HCT116 (cell line): ENCODE measurements at places on chromosomes 4 and X.

GRCh38 chr4:43276321-43276720, 383.8 kb downstream of the GRXCR1 start:
- DNase-seq, result no peak

DNA sequence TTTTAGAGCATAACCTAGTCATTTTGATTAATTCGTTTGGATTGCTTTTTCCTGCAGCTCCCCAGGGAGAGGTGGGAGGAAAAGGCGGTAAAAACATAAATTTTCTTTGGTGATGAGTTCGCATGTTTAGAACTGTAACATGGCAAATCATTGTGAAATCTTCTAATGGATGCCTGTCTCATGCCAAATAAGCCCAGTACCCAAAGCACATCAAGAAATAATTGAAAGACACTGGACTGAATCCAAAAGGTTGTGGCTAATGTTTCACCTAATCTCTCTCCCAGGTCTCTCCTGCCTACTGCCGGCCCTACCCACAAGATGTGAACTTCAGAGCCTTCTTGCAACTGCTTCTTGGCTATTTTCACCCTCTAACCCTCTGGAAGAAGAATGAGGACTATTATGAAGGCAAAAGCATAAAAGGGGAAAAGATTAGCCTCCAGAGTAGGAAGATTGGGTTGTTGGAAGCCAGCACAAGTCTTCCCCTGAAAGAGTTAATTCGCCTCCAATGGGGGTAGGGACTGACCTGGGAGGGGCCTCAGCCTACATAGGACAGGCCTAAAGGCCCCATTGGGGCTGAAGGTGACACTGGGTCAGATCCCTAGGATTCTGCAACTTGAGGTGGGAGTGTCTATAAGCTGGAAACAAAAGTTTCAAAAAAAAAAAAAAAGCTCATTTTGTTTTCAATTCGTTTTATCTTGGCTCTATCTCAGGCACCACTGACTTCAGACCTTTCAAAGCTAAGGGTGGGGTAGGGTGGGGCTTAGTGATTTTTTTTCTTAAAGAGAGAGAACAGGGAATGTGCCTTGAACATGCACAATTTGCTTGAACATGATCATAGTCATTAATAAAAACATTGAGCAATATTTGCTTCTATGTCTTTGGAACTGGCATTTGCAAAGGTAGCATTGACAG, 278.6 kb upstream of the KLF3 start:
- no peak for DNase-seq

DNA sequence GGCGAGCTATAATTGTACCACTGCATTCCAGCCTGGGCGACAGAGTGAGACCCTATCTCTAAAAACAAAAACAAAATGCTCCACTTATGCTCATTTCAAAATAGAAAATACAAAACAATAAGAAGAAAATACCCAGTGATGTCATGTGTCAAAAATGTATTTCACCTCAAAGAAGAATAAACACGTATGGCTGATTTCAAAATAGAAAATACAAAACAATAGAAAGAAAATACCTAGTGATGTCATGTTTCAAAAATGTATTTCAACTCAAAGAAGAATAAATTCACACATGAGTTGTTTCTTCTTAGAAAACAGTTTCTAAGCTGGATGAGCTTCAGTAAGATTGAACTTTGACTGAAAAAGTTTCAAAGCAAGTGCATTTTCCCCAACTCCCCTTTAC, 20.3 kb upstream of the PDCL2 start:
- DNase-seq, result no peak

GRCh38 chrX:132843363-132843762, 115.1 kb downstream of the HS6ST2 start:
- DNase-seq, result no peak

DNA sequence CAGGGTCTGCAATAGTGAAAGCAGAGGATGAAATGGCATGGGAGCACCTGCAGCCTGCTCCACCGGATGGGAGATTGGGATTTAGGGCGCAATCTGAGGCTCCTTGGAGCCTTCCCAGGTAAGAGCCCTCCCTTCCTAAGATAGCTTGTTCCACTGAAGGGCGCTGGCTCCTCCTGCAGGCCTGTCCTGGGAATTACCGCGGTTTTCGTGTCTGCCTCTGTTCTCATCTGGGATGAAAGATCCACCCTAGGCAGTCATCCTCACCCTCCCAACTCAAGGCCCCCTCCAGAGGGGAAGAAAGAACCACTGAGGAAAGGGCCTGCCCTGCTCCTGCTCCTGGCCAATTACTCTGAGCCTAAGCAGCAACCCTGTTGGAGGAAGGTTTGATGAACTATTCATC, 547.5 kb downstream of the SMARCA1 start:
- no peak for DNase-seq

DNA sequence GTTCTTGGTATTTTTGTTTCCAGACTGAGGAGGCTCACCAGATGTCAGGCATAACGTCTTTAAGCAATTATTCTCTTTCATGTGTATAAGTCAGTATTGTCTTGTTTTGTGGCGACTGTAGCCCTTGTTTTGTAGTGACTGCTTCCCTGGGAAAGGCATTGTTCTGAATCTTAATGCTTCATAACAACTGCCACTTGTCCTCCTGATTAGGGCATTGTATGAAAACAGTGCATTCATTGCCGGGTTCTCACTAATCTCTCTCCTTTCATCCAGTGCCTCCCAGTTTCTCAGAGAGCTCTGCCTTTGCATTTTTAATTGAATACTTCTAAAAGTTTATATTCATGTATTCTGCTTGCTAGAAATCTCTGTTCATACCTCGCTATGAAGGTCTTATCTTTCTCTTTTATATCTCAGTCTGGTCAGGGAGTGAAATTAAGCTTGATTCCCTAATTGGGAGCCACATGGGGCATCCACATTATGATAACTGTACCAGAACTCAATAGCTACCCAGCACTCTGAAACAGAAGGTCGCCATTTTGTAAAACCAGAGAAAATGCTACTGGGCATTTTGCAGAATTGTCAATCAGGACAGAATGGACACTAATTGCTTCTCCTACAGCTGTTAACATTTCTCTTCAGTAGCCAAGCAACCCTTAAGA, 149.8 kb downstream of the GBA3 start:
- no peak for DNase-seq

DNA sequence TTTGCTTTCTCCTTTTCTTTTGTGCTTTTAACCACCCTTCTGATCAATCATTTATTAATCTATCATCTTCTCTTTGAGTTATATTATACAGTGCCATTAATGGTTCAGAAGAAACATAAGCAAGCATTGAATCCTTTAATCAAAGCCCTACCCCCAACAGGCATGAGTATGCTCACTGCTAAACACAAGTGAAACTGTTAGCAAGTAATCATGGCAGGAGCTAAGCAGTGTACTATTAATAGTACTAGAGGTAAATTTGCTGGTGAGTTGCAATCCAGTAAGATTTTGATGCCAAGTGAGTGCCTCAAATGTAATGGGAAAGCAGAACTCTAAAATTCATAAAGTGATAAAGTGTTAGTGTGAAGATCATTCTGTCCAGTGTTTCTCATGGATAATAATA, 57.2 kb downstream of the FNIP2 start:
- no peak for DNase-seq

DNA sequence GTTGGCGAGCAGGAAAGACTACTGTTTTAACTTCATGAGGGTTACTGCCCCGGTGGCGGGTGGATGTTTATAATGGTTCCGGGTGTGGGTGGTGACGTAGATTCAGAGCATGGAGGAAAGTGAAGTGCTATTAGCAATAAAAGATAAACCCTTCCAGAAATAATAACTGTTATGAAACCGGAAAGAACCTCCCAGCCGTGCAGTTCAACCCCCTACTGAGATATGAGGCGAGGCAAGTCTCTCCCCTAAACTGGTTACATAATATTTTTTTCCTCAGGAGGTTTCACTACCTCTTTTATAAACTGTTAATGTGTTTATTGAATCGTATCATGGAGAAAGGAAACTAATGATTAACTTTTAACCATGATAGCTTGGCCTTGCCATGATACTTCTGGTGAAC, 33.9 kb upstream of the STIM2 start:
- DNase-seq, result no peak

GRCh38 chr4:17647927-17648326, 33.5 kb downstream of the MED28 start:
- DNase-seq, result no peak

GRCh38 chr4:37652747-37653527, 33.2 kb downstream of the RELL1 start:
- no peak for DNase-seq
